Stimulated activated CD4-positive, alpha-beta T cell treated with anti-CD3 and anti-CD28 coated beads, Interleukin-1b, Interleukin-23, amount 100 ng/mL, for 4 hours (primary cell): ENCODE measurements at places on chromosomes 4 and X.
A peak's percentile ranks its signal among the peaks of the same experiment; 100 is the strongest.

DNA sequence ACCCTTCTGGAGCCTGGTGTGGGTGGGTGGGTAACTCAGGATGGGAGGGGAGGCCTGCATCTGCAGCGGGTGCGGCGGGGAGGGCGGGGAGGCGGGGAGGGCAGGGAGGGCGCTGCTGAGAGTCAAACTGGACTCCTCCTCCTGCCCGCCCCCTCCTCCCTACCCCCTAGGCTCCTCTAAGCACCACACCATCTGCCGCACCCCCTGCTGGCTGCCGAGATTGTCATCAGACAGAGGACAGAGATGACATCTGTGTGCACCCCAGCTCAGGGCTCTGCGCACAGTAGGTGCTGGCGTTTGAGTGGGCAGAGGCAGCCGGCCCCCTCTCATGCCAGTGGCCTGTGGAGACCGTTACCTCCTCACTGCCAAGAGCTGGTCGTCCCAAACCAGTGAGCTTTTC is 10.6 kb upstream of the HMX1 start:
- DNase-seq = no peak

DNA sequence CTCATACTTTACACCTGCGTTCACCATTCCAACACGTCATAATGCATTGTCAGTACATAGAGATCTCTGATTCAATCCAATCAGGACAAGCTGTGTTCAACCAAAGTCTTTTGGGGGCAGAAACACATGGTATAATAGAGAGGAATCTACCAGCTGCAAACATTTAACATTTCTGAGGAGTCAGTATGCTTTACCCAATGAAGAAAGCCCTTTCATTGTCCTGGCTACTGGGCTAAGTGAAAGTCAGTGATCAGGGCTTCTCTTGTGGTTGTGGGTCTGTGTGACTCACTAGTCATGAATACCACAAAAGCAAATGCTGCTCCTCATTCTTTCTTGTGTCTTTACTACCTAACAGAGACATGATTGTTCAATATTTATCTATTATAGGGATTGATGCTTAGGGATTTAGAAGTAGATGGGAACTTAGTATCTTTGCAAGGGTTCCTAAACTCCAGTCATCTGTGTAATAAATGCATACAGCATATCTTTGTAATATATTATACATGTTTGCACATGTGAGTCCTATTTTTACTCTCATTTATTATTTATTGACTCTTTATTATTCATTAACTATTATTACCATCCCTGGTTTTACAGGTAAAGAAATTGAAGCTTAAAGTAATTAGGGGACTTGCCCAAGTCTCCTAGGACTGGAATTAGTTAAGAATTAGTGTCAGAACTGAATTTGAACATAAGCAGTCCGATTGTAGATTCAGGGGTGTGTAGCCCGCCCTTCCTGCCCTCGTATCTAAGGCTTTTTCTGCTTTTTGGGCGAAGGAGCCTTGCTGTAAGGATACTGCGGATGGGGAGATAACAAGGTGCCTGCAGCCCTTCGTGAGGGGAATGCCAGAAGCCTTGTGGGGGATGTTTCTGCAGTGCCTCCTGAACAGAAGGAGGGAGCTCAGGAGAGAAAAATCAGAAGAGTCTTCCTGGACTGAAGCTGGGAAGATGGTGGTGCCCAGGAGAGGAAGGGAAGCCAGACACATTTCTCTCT is 353.1 kb upstream of the BOD1L1 start:
- DNase-seq = no peak

DNA sequence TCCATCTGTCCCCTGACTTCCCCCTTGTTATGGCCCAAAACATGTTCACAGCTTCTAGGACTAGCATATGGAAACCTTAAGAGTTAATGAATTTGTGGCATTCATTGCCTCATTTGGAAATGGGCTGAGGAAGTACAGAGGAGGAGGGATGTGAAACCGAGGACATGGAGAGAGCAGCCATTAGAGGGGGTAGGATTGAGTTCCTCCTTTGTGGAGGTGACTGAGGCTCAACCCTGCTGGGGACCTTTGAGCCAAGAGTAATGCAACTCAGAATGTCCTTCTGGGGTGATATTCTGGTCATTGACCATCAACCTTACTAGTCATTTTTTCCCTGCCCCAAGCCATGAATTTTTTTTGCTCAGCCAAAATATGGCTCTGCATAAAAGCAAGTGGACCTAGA is 109.4 kb downstream of the ZNF518B start:
- no peak for DNase-seq

GRCh38 chrX:38654302-38654701 is 93.0 kb downstream of the TSPAN7 start:
- no peak for DNase-seq

- no peak for DNase-seq
Measured at GRCh38 chr4:91288702-91289311, 1015.0 kb upstream of the GRID2 start.

- DNase-seq = no peak
Measured at GRCh38 chrX:102711872-102712215, 404 bp upstream of the GPRASP2 start.

DNA sequence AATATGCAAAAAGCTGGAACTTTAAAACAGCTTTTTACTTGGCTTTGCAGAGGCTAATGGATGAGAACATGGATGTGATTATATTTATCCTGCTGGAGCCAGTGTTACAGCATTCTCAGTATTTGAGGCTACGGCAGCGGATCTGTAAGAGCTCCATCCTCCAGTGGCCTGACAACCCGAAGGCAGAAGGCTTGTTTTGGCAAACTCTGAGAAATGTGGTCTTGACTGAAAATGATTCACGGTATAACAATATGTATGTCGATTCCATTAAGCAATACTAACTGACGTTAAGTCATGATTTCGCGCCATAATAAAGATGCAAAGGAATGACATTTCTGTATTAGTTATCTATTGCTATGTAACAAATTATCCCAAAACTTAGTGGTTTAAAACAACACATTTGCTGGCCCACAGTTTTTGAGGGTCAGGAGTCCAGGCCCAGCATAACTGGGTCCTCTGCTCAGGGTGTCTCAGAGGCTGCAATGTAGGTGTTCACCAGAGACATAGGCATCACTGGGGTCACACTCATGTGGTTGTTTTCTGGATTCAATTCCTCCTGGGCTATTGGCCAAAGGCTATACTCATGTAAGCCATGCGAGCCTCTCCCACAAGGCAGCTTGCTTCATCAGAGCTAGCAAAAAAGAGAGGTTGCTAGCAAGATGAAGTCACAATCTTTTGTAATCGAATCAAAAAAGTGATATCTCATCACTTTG is 15.6 kb downstream of the TLR8 start:
- no peak for DNase-seq

DNA sequence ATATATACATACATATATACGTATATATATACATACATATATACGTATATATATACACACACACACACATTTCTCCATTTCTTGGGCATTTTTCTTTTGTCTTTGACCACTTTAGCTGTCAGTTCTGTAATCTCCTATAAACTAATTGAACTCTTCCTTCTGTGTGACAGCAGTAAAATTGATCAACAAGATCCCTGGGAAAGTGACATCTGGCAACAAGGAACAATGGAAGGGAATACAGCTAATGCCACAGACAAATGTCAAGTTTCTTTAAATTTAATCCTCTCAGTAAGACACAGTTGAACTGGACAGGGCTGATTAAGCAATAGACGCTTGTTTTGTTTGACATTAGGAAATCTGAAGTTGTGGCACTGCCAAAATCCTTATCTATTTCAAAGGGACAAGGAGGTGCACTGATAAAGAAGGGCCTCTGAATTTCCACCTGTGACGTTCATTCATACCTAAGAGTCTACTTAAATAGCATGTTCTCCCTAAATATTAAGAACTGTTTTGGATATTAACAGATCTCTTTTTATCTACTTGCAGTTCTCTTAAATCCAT is 126.9 kb downstream of the RNF150 start:
- no peak for DNase-seq

- DNase-seq = no peak
Measured at GRCh38 chrX:114976292-114976691, 41.1 kb downstream of the IL13RA2 start.

DNA sequence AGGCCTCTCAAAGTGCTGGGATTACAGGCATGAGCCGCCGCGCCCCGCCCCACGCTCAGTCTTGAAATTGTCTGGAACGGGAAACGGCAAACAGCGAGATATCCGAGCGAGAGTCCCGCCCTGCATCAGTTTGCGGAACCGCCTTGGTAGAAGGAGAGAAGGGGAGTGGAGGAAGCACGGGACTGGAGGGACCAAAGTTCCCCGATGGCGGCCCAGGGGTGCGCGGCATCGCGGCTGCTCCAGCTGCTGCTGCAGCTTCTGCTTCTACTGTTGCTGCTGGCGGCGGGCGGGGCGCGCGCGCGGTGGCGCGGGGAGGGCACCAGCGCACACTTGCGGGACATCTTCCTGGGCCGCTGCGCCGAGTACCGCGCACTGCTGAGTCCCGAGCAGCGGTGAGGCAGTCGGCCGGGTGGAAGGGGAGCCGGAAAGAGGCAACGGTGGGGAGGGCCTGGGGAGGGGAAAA is at the start of gene BST1:
Gene BST1 (plus strand): TSS at position 125 of the 463 bp plus-strand sequence. CDS start 80 bp downstream, at position 205.
- DNase-seq = peak; percentile 21

- no peak for DNase-seq
Measured at GRCh38 chr4:168098248-168098717, 5.9 kb downstream of the ANXA10 start.

DNA sequence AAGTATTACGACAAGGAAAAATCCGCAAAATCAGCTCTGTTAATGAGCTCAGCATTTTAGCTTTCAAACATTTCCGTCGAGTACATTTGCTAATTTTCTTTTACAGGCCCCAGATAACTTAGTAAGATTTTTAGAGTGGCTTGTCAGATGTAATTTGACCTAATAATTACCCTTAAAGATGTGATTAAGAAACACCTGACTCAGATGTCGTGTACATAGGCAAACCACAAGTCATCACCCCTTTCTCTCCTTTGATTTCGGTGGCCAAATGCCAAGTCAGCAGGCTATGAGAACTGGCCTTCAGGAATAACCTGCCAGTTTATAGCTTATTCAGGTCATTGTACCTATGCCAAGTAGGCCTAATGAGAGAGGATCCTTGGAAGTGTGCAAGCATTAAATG is 369.6 kb downstream of the PCDH7 start:
- DNase-seq = no peak

DNA sequence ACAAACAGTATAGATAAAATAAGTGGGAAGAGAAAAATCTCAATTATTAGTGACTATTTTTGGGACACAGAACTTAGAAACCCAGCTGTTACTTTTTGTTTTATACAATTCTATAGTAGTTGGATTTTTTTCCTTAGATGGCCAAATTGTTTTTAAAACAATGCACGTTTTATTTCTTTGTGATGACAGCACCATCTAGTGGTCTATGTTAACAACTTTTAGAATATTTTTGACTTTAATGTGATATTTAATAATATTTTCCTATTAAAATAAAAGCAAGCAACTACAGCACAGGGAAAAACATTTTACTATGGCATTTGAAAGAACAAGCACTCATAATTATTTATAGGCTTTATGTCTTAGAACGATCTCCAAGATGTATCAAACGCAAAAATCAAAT is 5.6 kb upstream of the SMIM31 start:
- DNase-seq = no peak

- no peak for DNase-seq
Measured at GRCh38 chrX:40573763-40574162, 7.0 kb upstream of the ATP6AP2 start.

DNA sequence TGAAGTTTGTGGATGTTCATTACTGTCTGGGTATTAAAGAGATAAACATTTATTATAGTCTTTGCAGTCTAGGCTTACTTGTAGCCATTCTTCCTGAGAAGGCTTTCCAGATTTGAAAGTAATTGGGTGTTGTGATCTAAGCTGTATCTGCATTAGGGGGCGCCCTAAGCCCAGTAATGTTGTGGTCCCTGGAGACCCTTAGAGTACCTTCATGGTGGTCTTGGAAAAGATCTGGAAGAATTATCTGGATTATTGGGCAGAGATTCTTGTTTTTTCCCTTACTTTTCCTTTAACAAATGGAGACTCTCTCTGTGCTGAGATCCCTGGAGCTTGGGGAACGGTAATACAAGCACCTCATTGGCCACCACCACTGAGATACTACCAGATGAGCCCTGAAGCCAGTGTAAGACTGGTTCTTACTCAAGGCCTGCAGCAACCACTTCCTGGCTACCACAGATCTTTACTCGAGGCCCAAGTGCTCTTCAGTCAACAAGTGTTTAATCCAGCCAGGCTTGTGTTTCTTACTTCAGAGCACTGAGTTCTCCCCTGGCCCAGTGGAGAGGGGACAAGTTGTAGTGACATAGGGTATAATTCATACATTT is 63.1 kb downstream of the RTL3 start:
- DNase-seq = no peak

GRCh38 chrX:6225288-6225910 is 3.3 kb downstream of the NLGN4X start:
- no peak for DNase-seq

- DNase-seq = no peak
Measured at GRCh38 chr4:10381146-10381545, 76.1 kb downstream of the ZNF518B start.
